ENCODE measurements at places on chromosomes 2 and 18.

- no peak for DNase-seq
These were observed 15.7 kb downstream of the KCTD1 start for GRCh38 chr18:26532367-26533340.

- DNase-seq = no peak
These were observed 156.0 kb downstream of the SEPTIN10 start for GRCh38 chr2:109457794-109458193.

GRCh38 chr18:9665314-9665713, 42.8 kb upstream of the RAB31 start:
- DNase-seq = no peak

DNA sequence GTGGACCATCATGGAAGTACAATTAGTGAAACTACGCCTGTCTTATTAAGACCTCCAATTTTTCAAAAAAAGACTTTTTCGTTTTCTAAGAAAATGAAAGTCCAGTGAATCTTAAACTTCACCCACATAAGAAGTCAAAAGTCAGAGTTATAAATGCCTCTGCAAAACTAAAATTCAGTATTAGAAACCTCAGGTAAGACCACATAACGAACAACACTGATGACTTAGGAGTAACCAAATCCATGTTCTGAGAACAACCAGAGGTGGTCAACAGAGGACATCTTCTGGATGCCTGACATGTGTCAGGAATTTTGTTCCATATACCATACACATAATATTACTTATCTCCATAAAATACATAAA, 62.4 kb downstream of the RPL31 start:
- no peak for DNase-seq

GRCh38 chr2:86441392-86441881, 266 bp downstream of the KDM3A start:
- DNase-seq = no peak

GRCh38 chr2:98170076-98170475, 83.1 kb downstream of the VWA3B start:
- DNase-seq = no peak

DNA sequence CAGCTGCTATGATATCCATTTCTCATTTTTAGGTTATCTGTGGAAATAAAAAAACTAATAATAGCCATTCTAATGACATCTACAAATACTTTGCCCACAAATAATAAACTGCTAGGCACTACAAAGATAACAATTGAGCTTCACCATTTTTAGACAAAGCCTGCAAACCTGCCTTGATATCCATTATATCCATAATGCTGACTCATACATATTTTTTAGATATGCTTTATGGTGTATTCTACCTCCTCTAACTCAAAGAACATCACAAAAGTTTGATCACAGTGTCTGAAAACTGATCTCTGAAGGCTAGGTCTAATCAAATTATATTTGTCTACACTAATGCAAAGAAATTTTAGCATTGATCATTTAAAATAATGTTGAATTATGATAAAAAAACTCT, 138.4 kb downstream of the HNMT start:
- no peak for DNase-seq

Measured in hippocampal formation (tissue), 2 donors.